ENCODE measurements at places on chromosomes 12 and 14. TPM values are rescaled to one million over a fixed set of nuclear protein-coding genes. Genes with fewer than 3 reads are reported as not detected.

LIN7A gene
- total RNA-seq: 0.73 TPM

DNA sequence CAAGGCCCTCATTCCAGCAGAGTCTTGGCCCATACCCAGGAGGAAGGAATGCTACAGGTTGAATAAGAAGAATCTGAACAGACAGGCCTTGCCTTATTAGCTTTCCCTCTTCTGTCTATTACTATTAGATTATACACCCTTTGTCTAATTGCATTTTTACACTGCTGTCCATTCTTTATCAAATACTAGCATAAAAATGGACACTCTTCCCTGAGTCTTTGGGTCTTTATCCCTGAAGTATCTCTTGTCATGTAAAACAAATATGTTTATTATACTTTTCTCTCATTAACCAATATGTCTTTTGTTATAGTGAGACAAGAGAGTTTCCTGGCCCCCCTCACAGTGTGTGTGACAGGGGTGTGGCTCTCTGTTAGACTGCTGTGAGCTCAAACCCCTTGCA, 897.4 kb upstream of the SEL1L start:
- no peaks in the 10 kb centered on the region for H3K36me3 ChIP-seq
- H3K4me3 ChIP-seq: no peak overlapping the region
- no peak for DNase-seq
- no peaks in the 10 kb centered on the region for H3K4me1 ChIP-seq

GRCh38 chr14:29941401-29941800, 13.8 kb upstream of the PRKD1 start:
- no peak for DNase-seq
- no peak overlapping the region for H3K4me3 ChIP-seq

- H3K27ac ChIP-seq: peak overlapping the region; percentile 91
- H3K27me3 ChIP-seq: no peaks in the 10 kb centered on the region
- H3K36me3 ChIP-seq: peaks cover 31% of the 10 kb centered on the region
- peak; percentile 72 for DNase-seq
- peaks cover 8% of the 10 kb centered on the region for H3K4me1 ChIP-seq
Observed at GRCh38 chr14:34873589-34874385, 1.4 kb downstream of the BAZ1A start.

DNA sequence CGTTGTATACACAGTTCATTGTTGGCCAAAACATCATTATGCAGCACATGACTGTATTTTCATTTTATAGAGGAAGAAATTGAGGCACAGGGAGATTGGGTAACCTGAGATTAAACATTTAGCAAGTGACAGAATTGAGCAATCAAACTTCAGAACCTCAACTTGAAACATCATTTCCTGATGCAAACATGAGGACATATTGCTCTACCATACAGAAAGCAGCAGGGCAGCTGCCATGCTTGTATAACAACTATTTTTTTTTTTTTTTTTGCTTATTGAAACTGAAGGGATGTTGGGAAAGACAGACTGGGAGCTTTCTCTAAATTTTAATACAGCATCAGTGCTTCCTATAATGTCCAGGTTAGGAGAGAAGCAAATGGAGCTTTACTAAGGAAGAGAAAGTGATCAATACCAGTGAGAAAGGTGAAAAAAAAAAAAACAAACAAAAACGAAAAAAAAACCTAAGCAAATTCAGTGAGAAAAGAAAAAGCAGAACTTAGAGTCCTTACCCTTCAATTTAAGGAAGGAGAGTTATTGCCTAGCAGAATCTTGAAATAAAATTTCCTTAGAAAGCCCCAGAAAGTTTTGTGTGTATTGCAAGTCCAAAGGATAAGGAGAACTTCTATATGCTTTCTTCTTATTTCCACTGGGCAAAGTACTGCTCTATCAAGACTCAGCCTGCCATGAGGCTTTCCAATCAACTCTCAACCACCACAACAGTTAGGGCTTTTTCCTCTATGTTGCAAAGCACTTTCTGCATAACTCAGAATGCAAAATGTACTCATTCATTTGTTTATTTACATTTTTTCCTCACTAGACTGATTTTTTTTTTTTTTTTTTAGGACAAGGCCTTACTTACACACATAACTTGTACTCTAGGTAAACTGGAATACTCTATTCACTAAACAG, 21.6 kb downstream of the BTG1 start:
- H3K27me3 ChIP-seq: no peaks in the 10 kb centered on the region
- H3K36me3 ChIP-seq: peaks cover 26% of the 10 kb centered on the region
- peak overlapping the region; percentile 23 for H3K4me3 ChIP-seq

ZDHHC22 gene
- not detected for total RNA-seq

DNA sequence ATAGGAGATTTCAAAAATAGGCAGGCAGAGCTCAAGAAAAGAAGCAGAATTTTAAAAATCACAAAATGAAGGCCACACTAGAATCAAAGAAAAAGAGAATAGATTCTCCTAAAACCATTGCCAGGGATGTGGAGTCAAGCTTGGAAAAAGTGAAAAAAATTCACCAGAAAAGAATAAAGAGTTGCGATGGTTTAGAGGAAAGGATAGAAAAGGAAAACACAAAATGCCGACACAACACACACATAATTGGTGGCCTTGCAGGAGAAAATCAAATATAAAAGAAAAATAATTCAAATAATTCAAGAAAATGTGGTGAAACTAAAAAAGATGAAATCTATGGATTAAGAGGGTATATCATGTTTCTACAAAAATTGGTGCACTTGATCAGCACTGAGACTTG, 181.6 kb upstream of the C14orf180 start:
- DNase-seq: no peak
- no peaks in the 10 kb centered on the region for H3K4me1 ChIP-seq
- H3K27me3 ChIP-seq: peaks cover 80% of the 10 kb centered on the region
- no peak overlapping the region for H3K27ac ChIP-seq
- H3K36me3 ChIP-seq: no peaks in the 10 kb centered on the region

DNA sequence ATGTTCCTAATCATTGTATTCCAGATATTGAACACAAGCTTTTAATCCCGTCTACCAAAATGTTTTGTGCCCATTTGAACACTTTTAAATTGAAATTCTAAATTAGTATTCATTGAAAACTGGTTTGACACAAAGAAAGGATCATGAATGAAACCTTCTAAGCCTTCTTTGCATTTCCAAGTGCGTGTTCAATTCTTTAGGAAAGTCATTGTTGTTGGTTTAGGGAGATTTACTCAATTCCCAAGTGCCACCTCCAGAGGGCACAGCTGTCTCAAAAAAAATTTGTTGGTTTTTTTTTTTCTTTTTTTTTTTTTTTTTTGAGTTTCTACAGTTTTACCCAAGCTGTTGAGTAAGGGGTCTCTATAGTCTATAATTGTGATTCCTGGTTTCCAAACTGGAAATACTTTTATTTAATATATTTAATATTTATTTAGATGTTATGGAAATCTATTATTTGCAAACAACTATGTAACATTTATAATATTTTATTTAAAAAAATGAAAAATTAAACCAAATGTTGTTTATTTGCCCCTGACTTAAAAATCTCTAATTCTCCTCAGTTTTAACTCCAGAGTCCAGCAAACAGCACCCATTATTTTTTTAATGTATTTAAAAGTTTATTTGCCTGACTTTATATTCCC, 79.9 kb downstream of the NEDD1 start:
- peaks cover 35% of the 10 kb centered on the region for H3K27me3 ChIP-seq
- DNase-seq: peak; percentile 26
- H3K36me3 ChIP-seq: peaks cover 7% of the 10 kb centered on the region
- no peak overlapping the region for H3K4me3 ChIP-seq

GRCh38 chr14:100138082-100138787, 21.2 kb downstream of the DEGS2 start:
- DNase-seq: peak; percentile 46
- no peak overlapping the region for H3K4me3 ChIP-seq
- H3K4me1 ChIP-seq: peaks cover 46% of the 10 kb centered on the region

- peak; percentile 14 for DNase-seq
- peaks cover 9% of the 10 kb centered on the region for H3K4me1 ChIP-seq
- peaks cover 16% of the 10 kb centered on the region for H3K36me3 ChIP-seq
- no peaks in the 10 kb centered on the region for H3K27me3 ChIP-seq
Observed at GRCh38 chr14:75578786-75579337, 442 bp downstream of the FLVCR2 start.

HCFC2 gene
- total RNA-seq: 7.8 TPM

DNA sequence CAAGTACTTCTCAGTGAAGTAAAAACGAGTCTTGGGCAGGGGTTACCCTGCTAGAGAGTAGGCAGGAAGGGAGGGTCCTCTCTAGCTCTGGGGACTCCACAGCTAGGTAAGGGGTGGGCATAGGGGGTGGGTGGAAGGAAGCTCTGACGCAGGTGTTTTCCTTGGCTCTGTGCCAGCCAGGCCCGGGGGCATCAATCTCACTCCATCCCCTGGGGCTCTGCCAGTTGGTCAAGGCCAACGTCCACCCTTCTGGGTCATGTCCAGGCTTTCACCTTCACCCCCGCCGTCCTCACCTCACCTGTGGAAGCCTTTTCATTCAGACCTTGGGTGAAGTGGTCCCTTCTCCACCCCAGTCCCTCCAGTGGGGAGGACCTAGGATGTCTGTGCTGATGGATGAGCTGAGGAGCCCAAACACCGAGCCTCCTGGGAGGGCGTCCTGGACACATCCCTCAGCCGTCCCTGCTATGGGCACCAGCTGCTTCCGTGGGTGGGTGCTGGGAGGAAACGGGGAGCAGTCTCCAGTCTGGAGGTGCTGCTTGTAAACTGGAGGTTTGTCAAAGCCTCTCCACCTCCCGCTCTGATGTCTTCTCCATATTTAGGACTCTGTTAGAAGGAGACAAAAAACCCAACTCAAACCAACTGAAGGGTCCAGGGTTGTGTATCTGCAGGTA, 71.5 kb upstream of the SFSWAP start:
- H3K27me3 ChIP-seq: peaks cover 93% of the 10 kb centered on the region
- H3K4me1 ChIP-seq: no peaks in the 10 kb centered on the region
- no peak for DNase-seq
- H3K27ac ChIP-seq: no peak overlapping the region
- no peak overlapping the region for H3K4me3 ChIP-seq

MORN3 gene
- 1.2 TPM for total RNA-seq

DNA sequence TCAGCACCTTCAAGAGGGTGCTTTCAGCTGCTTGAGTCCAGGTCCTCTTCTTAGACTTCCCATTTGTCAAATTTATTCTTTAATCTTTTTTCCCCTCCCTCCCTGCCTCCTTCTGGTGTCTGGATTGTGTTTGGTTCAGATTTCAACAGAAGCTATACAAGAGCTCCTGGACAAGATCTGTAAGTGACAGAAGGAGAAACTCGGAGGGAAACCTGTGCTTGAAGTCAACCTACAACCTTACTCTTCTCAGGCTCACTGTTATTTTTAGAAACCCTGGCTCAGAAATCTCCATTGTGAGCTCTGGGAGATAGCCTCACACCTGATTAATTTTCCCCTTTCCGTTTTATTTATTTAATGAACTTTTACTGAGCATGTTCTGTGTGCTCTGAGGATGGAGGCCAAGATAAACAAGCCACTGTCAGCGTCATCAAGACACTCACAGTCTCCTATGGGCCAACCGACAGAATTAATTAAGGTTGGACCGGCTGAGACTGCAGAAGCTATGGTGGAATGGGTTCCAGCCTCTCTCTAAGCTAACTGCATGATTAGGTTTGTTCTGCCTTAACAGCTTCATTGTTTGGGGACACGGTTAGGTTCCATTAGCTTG, 13.5 kb downstream of the PDE1B start:
- peaks cover 84% of the 10 kb centered on the region for H3K27me3 ChIP-seq
- no peak for DNase-seq
- no peaks in the 10 kb centered on the region for H3K36me3 ChIP-seq
- peaks cover 8% of the 10 kb centered on the region for H3K4me1 ChIP-seq
- H3K27ac ChIP-seq: no peak overlapping the region

- H3K27me3 ChIP-seq: no peaks in the 10 kb centered on the region
- H3K36me3 ChIP-seq: peaks cover 13% of the 10 kb centered on the region
- no peaks in the 10 kb centered on the region for H3K4me1 ChIP-seq
- no peak overlapping the region for H3K27ac ChIP-seq
- H3K4me3 ChIP-seq: no peak overlapping the region
Observed at GRCh38 chr14:34766606-34767005, 52.2 kb upstream of the CFL2 start.

DNA sequence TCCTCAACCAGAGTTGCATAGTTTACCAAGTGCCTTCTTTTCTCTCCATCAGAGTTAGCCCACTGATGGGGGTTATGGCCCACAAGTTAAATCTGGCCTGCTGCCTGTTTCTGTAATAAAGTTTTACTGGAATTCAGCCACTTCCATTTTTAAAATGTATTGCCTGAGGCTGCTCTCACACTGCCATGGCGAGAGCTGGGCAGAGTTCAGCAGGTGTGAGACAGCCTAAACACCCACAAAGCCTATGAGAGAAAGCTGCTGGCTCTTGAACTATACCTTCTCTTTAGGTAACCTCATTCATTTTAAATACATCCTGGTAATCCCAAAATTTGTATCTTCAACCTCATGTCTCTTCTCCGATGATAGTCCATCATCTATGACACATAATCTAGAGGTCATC, 86.1 kb downstream of the BCL2L14 start:
- DNase-seq: no peak
- no peaks in the 10 kb centered on the region for H3K4me1 ChIP-seq
- H3K4me3 ChIP-seq: no peak overlapping the region
- no peaks in the 10 kb centered on the region for H3K27me3 ChIP-seq
